Testis (tissue), 5 donors: ENCODE measurements at places on chromosomes 3 and 15. TPM values are rescaled to one million over a fixed set of nuclear protein-coding genes. Genes with fewer than 3 reads are reported as not detected.

- no peak overlapping the region for H3K27ac ChIP-seq
- H3K4me1 ChIP-seq = no peaks in the 10 kb centered on the region
- no peaks in the 10 kb centered on the region for H3K27me3 ChIP-seq
- H3K36me3 ChIP-seq = no peaks in the 10 kb centered on the region
- no peak overlapping the region for H3K4me3 ChIP-seq
Measured at GRCh38 chr3:167820102-167820865, 84.8 kb downstream of the SERPINI1 start.

GRCh38 chr3:14774431-14774830 lies 44.3 kb upstream of the FGD5 start:
- no peaks in the 10 kb centered on the region for H3K4me1 ChIP-seq
- peak; percentile 9 for DNase-seq
- no peaks in the 10 kb centered on the region for H3K27me3 ChIP-seq
- no peak overlapping the region for H3K27ac ChIP-seq

DNA sequence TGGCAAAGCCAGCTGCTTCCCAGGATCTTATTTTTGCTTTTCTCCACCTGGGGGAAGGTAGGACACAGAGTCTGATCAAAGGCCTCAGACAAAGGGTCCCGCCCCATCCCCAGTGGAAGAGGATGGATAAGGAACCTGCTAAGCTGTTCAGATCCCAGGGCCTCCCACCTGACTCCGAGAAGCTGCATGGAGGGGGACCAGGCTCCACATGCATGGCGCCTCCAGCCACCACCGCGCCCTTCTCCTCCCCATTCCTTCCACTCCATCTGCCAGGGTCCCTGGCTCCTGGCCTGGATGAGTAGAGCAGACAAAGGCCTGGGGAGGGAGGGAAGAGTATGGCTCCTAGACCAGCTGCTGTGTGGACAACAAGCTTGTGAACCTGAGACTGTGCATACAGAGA lies 20.0 kb upstream of the CRABP1 start:
- H3K4me3 ChIP-seq = no peak overlapping the region
- no peaks in the 10 kb centered on the region for H3K36me3 ChIP-seq
- H3K27me3 ChIP-seq = no peaks in the 10 kb centered on the region
- no peaks in the 10 kb centered on the region for H3K4me1 ChIP-seq

GRCh38 chr15:25060472-25060803 lies 105.7 kb downstream of the SNRPN start:
- H3K27me3 ChIP-seq = no peaks in the 10 kb centered on the region
- peak; percentile 3 for DNase-seq
- no peaks in the 10 kb centered on the region for H3K4me1 ChIP-seq

DNA sequence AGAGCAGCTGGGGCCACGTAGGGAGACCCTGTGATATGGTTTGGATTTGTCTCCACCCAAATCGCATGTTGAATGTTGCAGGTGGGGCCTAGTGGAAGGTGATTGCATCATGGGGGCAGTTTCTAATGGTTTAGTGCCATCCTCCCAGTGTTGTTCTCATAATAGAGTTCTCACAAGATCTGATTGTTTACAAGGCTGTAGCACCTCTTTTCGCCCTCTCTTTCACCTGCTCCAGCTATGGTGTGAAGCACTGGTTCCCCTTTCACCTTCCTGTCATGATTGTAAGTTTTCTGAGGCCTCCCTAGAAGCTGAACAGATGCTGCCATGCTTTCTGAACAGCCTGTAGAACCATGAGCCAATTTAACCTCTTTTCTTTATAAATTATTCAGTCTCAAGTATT lies 198.9 kb upstream of the CBLB start:
- H3K4me1 ChIP-seq = no peaks in the 10 kb centered on the region
- no peaks in the 10 kb centered on the region for H3K27me3 ChIP-seq
- DNase-seq = no peak
- no peak overlapping the region for H3K27ac ChIP-seq
- no peak overlapping the region for H3K4me3 ChIP-seq
- H3K36me3 ChIP-seq = no peaks in the 10 kb centered on the region

DNA sequence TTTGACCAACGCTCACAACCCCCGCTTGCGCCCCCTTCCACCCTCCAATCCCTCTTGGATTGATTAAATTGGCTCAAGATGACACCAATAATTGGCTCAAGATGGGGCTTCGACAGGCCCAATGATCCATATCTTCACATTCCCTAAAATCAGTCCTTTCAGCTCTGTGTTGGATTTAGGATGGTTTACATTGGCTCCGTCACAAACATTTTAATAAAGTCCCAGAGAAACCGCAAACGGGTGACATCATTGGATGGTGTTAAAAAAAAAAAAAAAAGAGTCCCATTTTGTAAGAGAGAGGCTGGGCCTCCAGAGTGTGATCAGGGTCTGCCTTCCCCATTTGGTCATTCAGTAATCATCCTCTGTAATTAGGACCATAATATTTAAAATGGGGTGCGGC lies 113.4 kb upstream of the MRPS22 start:
- no peak for DNase-seq
- H3K4me3 ChIP-seq = no peak overlapping the region
- peaks cover 4% of the 10 kb centered on the region for H3K4me1 ChIP-seq
- H3K27ac ChIP-seq = no peak overlapping the region

DNA sequence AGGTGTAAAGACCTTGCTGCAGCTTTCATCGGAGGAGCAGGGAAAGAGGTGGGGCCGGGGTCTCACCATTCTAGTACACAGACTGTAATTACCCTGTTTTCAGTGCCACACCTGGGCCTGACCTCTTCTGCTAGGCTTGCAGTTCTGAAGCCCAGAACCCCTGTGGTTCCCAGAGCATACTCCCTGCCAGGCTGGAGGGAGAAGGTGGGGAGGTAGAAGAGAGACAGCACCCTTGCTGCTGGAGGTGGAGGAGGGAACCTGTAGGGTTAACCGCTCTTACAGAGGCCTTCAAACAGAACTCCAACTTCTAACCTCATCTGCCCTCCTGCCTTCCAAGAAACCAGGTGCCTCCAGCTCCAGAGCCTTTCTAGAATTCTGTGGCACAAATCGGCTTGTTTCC lies 27.0 kb downstream of the PCOLCE2 start:
- peaks cover 3% of the 10 kb centered on the region for H3K4me1 ChIP-seq
- DNase-seq = no peak
- H3K27ac ChIP-seq = no peak overlapping the region
- no peaks in the 10 kb centered on the region for H3K27me3 ChIP-seq

DNA sequence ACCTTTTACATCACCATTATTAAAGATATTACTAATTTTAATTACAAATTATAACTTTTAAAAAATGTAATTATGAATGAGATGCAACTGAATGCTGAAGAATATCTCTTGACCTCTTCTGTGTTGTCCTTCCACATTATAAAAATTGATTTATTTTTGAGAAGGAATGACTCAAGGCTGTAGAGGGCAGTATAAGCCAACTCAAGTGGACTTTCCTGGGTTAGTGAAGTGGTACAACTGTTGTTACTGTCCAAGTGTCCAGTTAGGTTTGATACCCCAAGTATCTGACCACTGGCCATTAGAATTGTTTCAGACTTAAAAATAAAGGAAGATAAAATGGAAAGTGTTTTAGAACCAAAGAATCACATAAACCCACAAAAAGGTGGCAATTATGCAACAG lies 51.9 kb downstream of the BBX start:
- H3K27me3 ChIP-seq = no peaks in the 10 kb centered on the region
- no peaks in the 10 kb centered on the region for H3K36me3 ChIP-seq
- no peak for DNase-seq
- no peak overlapping the region for H3K4me3 ChIP-seq

TM6SF1 gene
- total RNA-seq = 3.0 TPM

- H3K4me3 ChIP-seq = no peak overlapping the region
- H3K36me3 ChIP-seq = no peaks in the 10 kb centered on the region
- H3K27me3 ChIP-seq = no peaks in the 10 kb centered on the region
- DNase-seq = no peak
- no peak overlapping the region for H3K27ac ChIP-seq
Measured at GRCh38 chr3:187919048-187919447, 173.8 kb upstream of the BCL6 start.

- H3K27me3 ChIP-seq = no peaks in the 10 kb centered on the region
- no peak overlapping the region for H3K4me3 ChIP-seq
- H3K36me3 ChIP-seq = no peaks in the 10 kb centered on the region
- DNase-seq = no peak
- H3K4me1 ChIP-seq = no peaks in the 10 kb centered on the region
Measured at GRCh38 chr3:146834917-146835316, 229.8 kb upstream of the PLSCR5 start.

SOX14 gene
- not detected for total RNA-seq

- no peaks in the 10 kb centered on the region for H3K4me1 ChIP-seq
- H3K27me3 ChIP-seq = no peaks in the 10 kb centered on the region
- no peak overlapping the region for H3K27ac ChIP-seq
Measured at GRCh38 chr3:147945968-147946519, 536.9 kb downstream of the ZIC1 start.

- H3K27me3 ChIP-seq = no peaks in the 10 kb centered on the region
- peak overlapping the region; percentile 61 for H3K4me3 ChIP-seq
- peaks cover 5% of the 10 kb centered on the region for H3K4me1 ChIP-seq
Measured at GRCh38 chr3:180678231-180678630, 1.1 kb downstream of the CCDC39 start.

DNA sequence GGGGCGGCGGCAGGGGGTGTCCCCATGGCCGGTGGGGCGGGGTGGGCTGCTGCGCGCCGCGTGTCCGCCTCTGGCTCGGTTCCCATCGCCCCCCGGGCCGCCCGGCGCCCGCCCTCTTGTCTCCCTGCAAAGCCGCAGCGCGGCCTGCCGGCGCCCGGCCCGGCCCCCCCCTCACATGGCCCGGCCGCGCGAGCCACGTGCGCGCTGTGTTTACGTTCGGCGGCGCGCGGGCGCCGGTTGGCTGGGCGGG lies 502 bp downstream of the NR1D2 start:
- peak overlapping the region; percentile 91 for H3K4me3 ChIP-seq
- H3K36me3 ChIP-seq = no peaks in the 10 kb centered on the region
- H3K27ac ChIP-seq = peak overlapping the region; percentile 99

- H3K4me1 ChIP-seq = no peaks in the 10 kb centered on the region
- no peak overlapping the region for H3K4me3 ChIP-seq
- no peak for DNase-seq
- H3K27ac ChIP-seq = no peak overlapping the region
- H3K36me3 ChIP-seq = no peaks in the 10 kb centered on the region
Measured at GRCh38 chr3:106197532-106198194, 328.9 kb upstream of the CBLB start.

DNA sequence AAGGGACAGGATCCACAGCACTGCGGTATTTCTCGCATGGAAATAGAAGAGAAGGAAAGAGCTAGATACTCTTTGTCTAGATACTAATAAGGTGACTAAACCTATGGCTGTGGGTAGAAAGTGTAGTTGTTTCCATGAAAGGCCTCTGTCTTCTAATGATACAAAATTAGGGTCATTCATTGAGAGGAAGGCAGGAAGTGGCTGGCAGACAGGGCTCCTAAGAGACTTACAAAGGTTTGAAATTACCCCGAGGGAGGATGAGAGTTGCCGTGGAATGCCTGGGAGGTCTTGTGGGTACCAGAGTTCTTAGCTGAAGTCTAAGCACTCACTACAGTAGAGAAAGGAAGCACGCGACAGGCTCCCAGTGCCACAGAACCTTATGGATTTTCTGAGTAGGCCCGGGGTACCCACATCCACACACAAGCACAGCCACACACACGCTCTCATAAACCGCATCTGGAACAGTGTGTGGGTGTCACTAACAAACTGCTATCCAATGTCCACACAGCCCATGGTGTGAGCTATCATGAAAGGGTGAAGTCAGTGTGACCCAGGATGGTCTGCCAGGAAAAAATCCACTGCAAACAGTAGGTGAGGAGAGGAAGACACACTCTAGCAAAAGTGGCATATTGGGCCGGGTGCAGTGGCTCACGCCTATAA lies 221.4 kb downstream of the FAM43A start:
- no peak for DNase-seq
- no peaks in the 10 kb centered on the region for H3K4me1 ChIP-seq
- H3K27me3 ChIP-seq = no peaks in the 10 kb centered on the region
- no peak overlapping the region for H3K27ac ChIP-seq
- H3K36me3 ChIP-seq = no peaks in the 10 kb centered on the region

TMEM40 gene
- 1.5 TPM for total RNA-seq

DNA sequence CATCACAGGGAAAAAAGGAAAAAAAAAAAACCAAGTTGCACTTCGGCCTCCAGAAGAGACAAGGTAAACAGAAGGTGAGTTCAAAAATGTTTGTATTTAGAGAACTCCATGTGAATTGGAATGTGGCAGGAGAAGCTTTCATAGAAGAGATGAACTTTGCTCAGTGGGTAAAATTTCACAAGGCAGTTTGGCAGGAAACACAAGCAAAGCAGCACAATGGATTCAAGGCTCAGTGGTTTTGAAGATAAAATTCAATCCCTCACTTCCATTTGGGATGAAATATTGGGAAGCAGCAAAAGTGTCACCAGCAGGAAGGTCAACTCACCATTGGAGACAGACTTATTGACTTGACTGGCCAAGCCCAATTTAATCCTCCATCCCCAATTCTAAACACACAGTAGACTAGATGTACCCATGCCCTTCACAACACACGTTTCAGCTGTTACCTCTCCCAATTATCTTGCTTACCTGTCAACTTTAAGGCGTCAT lies 256.7 kb upstream of the ICE2 start:
- H3K27ac ChIP-seq = no peak overlapping the region
- no peak for DNase-seq
- no peaks in the 10 kb centered on the region for H3K36me3 ChIP-seq
- H3K27me3 ChIP-seq = no peaks in the 10 kb centered on the region
- no peak overlapping the region for H3K4me3 ChIP-seq
- H3K4me1 ChIP-seq = no peaks in the 10 kb centered on the region

DNA sequence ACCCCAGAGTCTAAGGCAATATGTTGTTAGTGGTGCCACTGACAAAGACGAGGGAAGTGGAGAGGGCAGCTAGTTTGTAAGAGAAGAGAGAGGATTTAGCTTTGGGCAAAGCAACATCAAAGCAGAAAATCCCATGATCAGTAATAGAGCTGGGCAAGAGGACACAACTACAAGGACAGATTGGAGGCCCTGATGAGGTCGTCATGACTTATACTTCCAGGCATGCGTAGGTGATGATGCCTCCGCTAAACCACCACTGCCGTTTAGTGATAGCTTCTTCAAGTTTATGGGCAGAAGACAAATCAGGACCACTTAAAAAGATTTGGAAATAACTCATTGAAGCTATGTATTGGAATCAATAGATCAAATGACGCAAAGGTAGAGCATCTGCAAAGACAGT lies 2.6 kb downstream of the HRG start:
- H3K27ac ChIP-seq = no peak overlapping the region
- no peaks in the 10 kb centered on the region for H3K4me1 ChIP-seq
- H3K4me3 ChIP-seq = no peak overlapping the region
- H3K27me3 ChIP-seq = no peaks in the 10 kb centered on the region

DNA sequence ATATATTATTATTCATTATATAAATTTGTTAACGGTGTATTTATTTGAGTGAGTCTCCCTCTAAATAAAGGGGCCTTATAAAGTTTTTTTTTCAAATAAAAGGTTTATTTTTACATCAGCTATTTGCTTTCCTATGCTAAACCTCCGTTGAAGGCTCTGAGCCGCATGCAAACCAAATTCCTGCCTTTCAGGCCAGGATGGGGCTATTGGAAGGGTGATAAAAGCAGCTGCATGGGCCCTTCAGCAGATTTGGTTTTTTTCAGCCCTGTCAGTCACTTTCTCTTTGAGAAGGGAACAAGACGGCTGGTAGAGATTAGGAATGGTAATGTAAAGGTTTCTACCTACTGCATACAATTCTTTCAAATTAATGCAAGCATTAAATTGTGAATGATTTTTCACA lies 244.2 kb downstream of the WNT5A start:
- no peaks in the 10 kb centered on the region for H3K4me1 ChIP-seq
- DNase-seq = no peak
- H3K27me3 ChIP-seq = no peaks in the 10 kb centered on the region
- H3K36me3 ChIP-seq = no peaks in the 10 kb centered on the region

PLA2G4D gene
- 0.43 TPM for total RNA-seq

GOLGA6L4 gene
- total RNA-seq = 11.8 TPM
